ENCODE measurements at places on chromosomes 16 and 17.
A peak's percentile ranks its signal among the peaks of the same experiment; 100 is the strongest.

DNA sequence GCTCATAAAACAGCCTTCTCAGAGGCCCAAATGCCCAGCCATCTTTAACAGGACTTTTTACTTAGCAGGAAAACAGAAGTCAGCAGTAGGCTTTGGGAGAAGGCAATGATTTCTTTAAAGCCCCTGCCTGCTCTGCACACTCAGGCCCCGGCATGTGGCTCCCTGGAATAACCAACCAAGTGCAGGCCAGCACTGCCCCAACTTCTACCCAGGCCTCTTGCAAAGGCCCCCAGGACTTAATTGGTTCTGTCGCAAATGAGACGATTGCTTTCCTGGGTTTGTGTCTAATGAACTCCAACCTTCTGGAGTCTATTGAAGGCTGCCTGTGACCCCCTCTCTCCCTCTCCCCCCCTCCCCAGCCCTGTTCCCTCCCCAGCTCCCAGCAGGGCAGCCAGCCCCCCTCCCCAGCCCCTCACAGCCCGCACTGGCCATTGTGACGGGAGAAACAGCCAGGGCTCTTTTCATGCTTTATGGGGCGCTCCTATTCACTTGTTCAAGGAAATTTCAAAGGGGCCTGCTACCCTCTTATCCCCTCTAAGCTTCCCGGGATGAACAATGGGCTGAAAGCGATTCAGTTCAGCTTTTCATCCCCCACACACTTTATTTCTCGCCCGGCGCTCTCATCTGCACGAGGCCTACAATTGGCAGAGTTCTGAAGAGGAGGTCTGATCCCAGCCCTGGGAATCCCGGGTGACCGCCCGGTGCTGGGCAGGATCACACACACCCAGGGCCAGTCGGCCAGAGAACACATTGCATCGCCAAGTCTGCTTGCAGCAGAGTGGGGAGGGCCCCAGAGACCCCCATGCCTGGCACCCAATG lies 15.5 kb downstream of the AXIN2 start:
- no peak for DNase-seq

- DNase-seq, result no peak
Measured at GRCh38 chr16:55367301-55367811, 43.4 kb downstream of the IRX6 start.

- DNase-seq, result no peak
Measured at GRCh38 chr17:74690409-74690825, 22.3 kb downstream of the CD300LF start.

- peak; percentile 62 for DNase-seq
Measured at GRCh38 chr17:50634224-50634914, at the start of gene ABCC3. Gene ABCC3, plus strand, starts transcription at chr17:50634881. Its CDS starts 56 bp downstream, at chr17:50634937.
